Activated naive CD8-positive, alpha-beta T cell treated with anti-CD3 and anti-CD28 coated beads, Interleukin-2, amount 50 U/mL, for 16 hours (primary cell): ENCODE measurements at places on chromosomes 12 and 14.

GRCh38 chr14:103867523-103867953 is 20.2 kb upstream of the PPP1R13B start:
- no peak for DNase-seq

DNA sequence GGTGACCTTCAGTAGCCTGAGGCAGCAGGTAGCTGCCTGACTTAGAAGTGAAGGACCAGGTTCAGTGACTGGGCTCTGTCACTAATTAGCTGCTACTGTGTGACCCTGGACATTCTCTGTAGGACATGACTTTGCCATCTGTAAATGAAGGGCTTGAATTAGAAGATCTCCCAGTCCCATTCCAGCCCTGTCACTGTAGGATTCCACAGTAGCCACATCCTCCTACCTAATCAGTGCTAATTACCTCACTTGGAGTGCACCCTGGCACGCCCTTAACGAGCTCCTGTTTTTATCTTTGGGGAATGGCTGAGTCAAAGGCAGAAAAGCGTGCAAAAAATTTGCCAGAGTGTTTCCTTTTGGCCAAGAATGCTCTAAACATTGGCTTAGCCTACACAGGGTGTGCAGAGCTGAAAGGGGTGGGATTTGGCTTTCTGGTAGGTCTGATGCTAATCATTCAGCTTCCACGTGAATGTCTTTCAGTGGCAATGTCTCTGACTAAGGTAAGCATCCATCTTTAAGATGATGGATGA is 6.8 kb downstream of the NTF3 start:
- no peak for DNase-seq

GRCh38 chr12:59444932-59445331 is 150.9 kb upstream of the SLC16A7 start:
- DNase-seq, result no peak

DNA sequence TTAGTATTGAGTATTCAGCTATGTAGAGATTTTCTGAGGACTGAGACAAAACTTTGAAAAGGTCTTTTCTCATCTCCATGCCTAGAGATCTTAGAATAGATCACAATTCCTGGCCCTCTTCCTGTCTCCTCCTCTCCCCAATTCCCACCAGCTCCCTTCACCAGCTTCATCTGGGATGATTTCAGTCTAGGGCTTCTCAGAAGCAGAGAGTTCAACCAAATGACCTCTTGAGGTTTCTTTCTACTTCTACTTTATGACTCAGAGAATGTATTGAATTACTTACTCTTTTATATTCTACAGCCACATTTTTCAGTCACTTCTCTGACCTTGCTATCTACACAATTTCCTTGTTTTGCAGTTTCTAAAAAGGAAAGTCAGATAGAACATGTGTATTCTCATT is 19.4 kb upstream of the SNX6 start:
- no peak for DNase-seq

DNA sequence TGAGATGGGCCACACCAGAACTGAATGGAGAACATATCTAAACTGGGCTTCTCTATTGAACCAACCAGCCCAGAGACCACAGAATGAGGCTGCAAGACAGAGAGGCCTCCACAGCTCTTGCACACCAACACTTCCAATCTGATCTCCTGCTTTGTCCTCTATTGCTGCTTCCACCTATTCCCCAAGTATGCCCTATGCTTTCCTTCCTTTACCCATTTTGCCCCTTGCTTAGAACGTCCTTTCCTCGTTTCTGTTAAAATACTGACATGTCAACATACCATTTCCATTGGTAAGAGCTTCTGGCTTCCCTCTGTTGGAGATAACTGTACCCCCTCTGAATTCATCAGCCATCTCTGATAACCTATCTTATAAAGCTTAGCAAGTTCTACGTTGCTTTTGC is 2.8 kb downstream of the SLC2A13 start:
- no peak for DNase-seq

GRCh38 chr14:86221000-86221399 is 691.1 kb downstream of the FLRT2 start:
- no peak for DNase-seq

GRCh38 chr12:88328090-88328489 is 186.0 kb downstream of the TMTC3 start:
- DNase-seq, result no peak

GRCh38 chr12:26455936-26456574 is 260.7 kb downstream of the SSPN start:
- DNase-seq, result no peak

DNA sequence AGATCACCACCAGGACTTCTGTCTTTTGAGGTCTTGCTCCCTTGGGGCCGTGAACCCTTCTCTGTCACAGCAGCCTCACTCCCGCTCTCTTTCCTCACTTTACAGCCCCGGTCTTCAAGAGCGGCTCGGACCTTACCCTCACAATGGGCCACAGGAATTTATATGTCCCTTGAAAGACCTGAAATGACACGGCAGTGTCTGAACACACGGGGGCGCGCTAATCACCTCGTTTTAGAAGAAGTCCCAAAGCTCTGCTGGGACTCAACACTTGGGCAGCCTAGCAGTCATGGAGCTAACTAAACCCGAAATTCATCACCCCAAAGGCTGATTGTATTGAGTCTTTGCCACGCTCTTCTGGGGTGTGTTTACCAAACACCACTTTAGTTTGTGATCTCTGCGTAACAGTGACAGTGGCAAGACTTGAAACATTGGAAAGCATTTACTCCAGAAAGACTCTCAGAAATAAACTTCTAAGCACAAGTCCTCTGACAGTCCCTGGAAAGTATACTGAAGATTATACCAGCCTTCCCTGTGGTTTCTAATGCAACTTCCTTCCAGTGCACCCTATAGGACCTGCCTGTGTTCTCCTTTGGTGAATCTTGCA is 29.0 kb downstream of the SERPINA11 start:
- no peak for DNase-seq

- no peak for DNase-seq
These were observed 32.2 kb downstream of the STK38L start for GRCh38 chr12:27276275-27276674.

DNA sequence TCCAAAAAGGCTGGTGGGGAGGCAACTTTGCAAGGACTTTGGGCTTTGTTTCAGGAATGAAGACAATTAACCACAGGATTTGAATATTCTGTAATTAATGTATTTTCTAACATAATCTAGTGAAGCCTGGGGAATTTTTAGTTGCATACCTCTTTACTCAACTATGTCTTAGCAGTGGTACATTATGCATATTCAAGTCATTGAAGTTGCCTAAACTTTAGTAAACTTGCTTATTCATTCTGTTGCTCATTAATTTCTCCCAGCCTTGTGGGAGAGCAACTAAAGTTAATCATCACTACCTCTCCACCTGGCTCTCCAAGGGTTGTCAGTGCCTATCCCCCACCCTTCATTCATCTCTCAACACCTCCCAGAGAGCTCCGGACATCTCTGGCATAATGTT is 54.2 kb downstream of the IFNG-AS1 start:
- no peak for DNase-seq

DNA sequence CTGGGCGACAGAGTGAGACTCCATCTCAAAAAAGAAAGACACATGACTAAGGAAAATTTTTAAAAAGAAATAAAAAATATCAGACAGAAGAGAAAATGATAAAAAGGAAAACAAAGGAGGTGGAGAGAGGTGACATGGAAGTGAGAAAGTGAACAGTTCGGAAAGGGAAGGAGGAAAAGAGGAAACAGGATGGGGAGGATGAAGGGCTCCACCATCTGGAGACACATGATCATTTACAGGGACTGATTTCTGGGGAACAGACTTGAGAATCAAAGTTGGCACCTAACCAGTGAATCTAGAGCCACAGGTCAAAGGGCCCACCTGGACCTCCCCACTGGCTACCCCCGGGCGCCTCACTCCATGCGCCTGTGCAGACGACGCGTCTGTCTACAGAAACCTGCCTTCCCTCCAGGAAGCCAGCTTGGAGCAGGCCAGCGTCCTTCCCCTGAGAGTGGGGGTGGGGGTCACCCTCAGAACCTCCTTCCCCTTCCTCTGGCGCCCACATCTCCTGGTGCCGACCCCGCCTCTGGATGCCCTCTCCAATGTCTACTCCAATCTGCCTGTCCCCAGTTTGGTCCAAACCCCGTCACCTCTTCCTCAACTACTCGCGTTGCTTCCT is 60.5 kb downstream of the AMN start:
- no peak for DNase-seq

GRCh38 chr12:131511803-131512561 is 198.9 kb upstream of the SFSWAP start:
- DNase-seq, result no peak

DNA sequence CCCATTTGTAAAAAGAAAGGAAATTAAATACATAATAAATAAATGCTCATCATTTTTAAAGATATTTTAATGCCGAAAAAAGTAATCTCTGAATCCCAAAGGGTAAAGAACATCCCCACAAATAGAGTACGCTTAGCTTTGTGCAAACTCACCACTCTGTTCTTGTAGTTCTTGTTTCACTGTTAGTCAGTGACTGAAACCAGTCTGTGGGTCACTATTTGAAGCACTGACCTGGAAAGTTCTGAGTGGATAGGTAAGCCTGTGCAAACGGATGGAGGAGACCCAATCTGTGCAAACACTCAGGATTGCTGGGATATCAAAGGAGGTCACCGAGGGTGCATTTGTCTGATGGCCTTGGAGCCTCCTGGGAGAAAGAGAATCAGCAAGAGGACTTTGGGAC is 68.1 kb upstream of the TSPAN11 start:
- DNase-seq, result no peak

DNA sequence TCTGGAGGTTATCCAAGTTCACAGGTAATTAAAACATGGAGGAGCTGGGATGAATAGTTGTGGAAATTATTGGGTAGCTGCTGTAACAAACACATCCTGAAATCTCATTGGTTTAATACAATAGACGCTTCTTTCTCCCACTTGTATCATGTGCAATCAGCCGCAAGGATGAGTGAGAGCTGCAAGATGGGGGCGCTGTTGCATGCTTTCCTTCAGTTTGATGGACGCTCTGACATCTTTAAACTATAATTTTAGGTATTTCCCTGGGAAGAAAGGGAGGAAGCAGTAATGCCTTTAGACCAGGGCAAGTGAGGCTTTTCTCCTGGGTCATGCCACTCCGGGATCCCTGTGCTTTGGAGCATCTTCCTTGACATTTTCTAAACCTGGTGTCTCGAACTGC is 178.7 kb downstream of the PAWR start:
- no peak for DNase-seq

DNA sequence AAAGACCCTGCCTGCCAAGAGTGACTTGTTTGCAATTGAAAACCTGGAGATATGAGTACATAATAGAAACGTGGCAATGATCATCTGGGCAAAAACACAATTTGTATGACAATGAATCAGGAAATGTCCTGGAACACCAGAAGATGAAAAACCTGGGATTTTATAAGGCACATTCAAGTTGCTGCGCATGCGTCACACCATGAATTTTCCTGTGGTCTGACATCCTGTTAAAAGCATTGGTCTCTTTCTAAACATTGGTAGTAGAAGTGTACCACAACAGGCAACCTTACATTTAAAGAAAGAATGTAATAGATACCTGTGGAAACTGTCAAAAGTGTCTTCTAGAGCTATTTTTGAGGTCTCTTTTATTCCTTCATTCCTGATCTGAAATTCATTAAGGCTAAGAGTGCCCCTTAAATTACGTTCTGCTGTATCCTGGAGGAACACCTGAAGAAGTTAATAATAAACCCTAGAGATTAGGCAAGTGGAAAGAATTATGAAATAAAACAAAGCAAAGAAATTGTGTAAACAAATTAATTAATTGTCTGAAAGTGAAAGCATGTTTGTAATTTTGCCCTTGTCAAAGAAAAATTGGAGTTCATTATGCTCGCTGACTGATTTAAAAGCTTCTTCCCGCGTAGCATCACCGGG is 676.5 kb downstream of the DIO2 start:
- DNase-seq, result no peak

GRCh38 chr12:131912518-131913274 is 16.4 kb upstream of the PUS1 start:
- DNase-seq, result no peak

GRCh38 chr12:124560146-124560890 is 7.1 kb downstream of the NCOR2 start:
- DNase-seq, result no peak

DNA sequence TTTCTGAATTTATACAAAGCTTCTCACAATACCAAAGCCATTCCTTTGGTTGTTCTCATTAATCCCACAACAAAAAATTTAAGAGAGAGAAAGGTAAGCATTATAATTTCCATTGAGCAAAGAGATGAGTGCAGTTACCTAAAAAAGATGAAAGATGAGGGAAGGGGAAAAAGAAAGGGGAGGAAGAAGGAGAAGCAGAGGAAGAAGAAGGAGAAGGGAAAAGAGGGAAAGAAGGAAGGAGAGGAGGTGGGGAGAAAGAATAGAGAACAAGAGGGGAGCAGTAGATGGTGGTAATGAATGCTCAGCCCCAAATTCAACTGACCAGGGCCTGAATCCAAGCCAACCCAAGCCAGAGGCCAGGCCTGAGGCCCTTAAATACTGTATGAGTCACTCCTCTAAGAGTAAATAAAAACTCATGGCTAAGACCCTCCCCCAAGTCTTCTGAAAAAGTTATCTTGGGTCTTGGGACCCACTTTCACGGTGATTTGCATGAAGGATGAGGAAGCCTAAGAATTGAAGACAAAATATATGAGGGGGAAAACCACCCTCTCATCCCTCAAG is 144.6 kb downstream of the ITPR2 start:
- DNase-seq, result no peak

- no peak for DNase-seq
These were observed 20.3 kb upstream of the DHRS4 start for GRCh38 chr14:23933108-23933741.

- DNase-seq, result no peak
These were observed 157.4 kb downstream of the LRRK2 start for GRCh38 chr12:40382217-40382616.

DNA sequence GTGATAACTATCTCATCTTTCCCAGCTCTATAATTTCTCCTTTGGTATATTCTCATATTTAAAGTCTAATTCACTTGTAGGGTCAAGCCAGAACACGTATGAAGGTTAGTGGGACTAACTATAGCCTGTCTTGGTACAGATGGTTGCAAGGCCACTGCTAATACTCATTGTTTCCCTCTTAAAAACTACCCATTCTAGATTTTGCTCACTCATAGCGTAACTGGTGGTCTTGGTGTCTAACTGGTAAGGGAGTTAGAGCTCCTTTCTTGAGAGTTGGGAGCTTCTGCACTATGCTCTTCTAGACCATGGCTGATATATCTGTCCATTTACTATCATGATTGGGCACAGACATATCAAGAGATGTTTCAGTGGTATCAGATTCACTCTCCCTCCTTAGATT is 8.8 kb downstream of the MGP start:
- no peak for DNase-seq

GRCh38 chr12:94817695-94818075 is 167.3 kb upstream of the TMCC3 start:
- DNase-seq, result no peak

DNA sequence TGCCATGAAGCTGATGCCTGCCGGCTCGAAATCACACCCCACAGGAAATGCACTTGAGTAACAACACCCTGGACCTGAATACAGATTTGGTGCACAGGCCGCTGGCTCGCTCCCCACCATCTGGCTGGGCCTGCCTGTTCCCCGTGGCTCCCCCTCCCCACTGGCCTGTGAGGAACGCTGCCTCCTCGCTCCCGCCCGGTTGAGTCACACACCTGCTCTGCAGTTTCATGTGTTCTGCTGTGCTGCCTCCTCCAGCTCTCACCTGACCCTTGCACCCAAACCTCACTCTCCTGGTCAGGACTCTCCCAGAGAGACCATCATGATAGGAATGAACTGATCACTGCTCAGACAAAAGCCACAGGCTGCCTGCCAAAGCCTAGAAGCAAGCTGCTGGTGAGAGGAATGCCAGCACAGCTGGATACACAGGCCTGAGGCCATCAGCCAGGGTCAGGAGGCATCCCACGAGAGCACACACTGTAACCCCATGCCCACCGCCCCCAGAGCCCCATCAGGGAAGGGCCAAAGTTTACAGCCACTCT is 3.8 kb upstream of the SIVA1 start:
- DNase-seq, result no peak
